ENCODE measurements at places on chromosomes 11 and 22. TPM values are rescaled to one million over a fixed set of nuclear protein-coding genes. Genes with fewer than 3 reads are reported as not detected.
A peak's percentile ranks its signal among the peaks of the same experiment; 100 is the strongest.

DNA sequence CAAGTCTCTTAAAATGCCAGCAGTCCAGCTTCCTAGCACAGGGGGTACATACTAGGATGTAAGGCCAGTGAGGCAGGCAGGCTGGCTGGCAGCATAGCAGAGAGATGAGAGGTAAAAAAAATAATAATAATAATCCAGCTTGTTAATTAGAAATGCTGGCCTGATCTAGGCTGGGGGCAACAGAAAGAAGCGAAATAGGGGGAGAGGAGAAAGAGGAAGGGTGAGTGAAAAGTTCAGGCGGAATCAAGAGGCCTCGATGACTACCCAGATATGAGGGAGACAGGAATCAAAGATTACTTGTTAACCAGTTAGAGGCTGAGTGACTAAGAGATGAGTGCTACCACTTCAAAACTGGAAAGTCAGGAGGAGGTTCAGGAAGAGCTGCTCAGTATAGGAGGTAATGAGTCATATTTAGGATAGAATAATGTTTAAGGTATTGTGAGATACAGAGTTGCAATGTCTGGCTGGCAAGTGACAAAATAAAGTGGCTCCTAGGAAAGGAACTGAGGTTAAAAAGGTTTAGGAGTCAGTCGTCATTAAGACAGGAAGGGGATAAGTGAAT is 2.8 kb downstream of the ALKBH8 start:
- DNase-seq: no peak

GRCh38 chr11:2358754-2359442 is 18.2 kb upstream of the CD81 start:
- no peak for DNase-seq

The ENTHD1 gene
- not detected for polyA plus RNA-seq

The POU2AF1 gene
- polyA plus RNA-seq: 1.3 TPM

The KDM4E gene
- polyA plus RNA-seq: 0.34 TPM

DNA sequence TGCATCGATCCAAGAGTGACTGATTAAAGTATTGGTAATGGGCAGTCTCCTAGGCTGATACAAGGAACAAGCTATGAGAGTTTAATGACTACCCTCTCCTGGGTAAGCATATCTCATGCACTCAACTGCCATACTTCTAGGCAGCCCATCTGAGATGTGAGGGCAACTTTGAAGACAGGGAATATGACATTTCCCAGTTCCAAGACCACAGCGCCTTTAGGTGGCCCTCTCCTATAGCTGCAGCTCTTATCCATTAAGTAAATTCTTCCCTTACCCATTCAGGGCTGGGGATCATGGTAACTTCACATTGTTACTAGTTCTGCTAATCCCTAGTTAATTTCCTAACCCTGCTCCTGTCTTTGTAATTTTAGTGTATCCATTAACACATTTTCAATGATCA is 157.3 kb upstream of the CTSC start:
- DNase-seq: no peak

The HSPB2 gene
- polyA plus RNA-seq: 3.4 TPM

- no peak for DNase-seq
These were observed 30.1 kb upstream of the CECR2 start for GRCh38 chr22:17339095-17339693.

The EHF gene
- 0.35 TPM for polyA plus RNA-seq

The P2RX6 gene
- polyA plus RNA-seq: 1.1 TPM

DNA sequence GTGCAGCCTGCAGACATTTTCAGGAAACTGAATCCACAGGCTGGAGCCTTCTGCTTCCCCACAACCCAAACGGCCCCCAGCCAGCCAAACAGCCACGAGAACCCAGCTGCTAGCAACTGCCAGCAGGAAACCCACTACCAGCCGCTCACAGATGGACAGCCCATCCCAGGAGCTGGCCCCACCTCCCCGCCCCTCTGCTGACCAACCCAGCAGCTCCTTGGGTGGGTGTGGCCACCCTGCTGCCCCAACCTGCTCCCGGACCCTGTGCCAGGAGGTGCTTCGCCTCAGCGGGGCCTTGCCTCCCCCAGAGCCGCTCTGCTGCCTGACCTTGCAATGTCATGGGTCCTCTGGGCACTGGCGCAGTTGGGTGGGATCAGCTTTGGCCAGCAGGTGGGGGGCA is 8.2 kb upstream of the CCDC188 start:
- no peak for DNase-seq

DNA sequence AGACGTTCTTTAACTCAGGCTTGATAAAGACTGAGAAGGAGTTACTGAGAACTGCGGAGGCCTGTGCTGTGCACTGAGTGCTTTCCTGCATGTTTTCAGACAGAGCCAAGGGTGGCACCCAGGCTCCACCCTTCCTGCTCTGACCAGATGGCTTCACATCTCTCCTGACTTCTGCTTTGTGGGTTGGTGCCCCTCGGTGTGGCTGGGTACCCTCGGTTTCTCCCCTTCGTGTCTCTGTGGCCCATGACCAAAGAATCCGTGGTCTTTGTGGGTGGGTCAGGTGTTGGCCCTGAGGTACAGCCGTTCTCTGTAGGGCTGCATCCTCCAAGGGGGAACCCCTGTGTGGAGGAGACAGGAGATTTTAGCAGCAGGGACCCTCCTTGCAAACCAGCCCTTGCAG is 34.3 kb downstream of the GRIK4 start:
- no peak for DNase-seq

DNA sequence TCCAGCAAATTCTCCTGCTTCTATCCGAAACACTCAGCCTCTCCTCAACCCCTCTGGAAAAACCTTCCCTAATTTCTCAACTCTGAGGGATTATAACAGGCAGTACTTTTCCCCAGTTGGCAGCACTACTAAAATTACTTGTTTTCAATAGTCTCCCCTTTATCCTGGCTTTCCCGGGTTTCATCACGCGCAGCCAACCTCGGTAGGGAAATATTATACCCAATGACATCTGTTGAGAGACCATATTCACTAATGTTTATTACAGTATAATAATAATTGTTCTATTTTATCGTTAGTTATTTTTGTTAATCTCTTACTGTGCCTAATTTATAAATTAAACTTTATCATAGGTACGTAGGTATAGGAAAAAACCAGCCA is 330 bp upstream of the POLD3 start:
- DNase-seq: peak; percentile 22

The KRTAP5-2 gene
- not detected for polyA plus RNA-seq

DNA sequence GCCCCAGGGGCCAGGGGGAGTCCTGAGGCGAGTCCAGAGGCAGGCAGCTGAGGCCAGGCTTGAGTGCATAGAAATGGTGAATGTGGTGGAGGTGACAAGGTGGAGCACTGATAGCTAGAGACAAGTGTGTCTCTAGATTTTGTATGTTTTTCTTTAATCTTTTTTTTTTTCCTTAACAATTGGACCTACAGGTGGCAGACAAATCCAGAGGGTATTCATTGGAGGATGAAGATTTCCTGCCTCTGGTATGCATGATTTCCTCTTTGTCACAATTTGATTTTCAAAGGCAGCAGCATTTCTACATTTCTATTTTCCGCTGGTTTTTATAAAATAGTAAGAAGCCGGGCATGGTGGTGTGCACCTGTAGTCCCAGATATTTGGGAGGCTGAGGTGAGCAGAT is 47.7 kb upstream of the DKK3 start:
- DNase-seq: no peak

DNA sequence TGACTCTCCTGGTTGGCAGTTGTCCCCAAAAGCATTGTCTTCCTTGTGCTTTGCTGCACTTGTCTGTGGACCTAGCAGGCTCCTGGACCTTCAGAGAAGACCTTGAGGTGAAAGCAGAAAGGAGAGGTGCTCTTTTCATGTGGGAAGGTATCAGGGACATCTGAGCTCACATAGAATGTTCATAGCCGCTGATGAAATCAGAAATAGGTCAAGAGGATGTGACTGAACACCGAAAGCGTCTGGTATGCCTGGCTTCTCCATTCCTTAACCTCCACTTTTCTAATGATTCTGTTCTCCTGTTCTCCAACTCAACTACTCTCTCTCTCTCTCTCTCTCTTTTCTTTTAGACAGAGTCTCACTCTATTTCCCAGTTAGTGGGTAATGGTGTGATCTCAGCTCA is 6.2 kb upstream of the CUL5 start:
- DNase-seq: no peak
